ENCODE measurements at places on chromosomes 7 and 10.

- no peak for DNase-seq
Observed at GRCh38 chr10:107425931-107426553, 261.5 kb upstream of the SORCS1 start.

DNA sequence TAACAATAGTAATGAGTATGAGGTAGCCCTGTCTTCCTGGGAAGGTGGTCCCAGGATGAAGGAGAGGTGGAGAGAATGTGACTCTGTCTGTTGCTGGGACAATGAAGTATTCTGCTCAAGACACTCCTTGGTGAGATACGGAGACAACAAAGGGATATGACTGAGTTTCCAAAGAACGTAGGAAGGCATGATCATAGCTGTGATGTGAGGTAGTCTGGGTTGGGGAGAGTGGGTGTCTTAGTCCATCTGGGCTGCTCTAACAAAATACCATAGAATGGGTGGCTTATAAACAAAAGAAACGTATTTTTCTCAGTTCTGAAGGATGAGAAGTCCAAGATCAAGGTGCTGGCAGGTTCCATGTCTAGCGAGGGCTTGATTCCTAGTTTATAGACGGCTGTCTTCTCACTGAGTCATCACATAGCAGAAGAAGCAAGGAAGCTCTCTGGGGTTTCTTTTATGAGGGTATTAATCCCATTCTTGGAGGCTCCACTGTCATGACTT lies 84.9 kb upstream of the RHOBTB1 start:
- no peak for DNase-seq

DNA sequence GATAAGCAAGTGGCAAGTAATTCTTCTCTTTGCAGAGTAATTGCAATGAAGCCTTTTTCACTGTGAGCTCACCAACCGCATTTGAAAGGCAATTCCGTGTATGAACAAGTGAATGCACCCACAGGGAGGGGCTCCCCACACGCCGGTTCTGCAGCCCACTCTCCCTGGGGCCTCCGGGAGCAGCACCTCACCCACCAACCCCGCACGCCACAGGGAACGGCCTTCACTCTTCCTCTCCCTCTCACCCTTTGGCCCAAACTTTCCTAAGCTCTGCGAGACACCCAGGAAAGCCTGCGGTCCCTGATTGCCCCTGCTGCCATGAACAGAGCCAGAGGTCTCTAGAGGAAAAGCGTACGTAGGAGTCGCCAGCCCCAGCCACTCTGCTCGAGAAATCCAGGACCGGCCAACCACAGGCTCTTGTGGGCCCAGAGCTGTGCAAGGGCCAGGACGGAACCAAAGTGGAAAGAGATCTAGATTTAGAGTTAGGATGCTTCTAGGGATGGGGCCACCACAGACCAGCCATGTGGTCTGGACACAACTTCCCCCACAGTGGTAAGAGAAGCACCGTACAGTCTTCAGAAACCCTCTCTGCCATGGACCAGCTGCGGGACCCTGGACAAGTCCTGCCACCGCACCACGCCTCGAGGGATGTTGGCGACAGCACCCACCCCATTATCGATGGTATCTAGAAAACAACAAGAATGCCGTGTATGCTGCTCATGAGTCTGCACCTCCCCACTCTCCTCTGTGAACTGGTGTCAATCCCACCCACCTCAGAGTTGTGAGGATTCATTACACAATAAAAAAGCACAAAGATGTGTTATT lies 3.6 kb downstream of the WDR86 start:
- DNase-seq, result no peak

- DNase-seq, result no peak
Observed at GRCh38 chr10:108638225-108638624, 1285.1 kb downstream of the XPNPEP1 start.

DNA sequence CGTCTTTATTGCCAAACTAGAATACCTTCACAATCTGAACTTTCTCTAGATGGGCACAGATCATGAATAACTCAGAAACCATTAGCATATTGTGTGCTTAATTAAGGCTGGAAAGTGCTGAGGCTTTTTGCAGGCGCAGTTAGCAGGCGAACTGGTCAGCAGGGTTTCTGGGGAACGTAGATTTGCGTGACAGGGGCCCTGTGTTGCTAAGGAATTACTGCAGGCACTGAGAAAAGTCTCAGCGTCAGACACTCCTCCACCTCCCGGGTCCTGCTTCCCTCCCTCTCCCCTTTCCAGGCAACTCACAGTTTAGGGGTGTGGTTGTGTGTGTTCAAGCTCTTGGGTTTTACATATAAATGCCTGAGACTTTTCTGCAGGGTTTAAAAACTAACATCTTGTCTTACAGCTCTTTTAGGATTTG lies 2.2 kb downstream of the MAP3K8 start:
- DNase-seq, result peak; percentile 76

GRCh38 chr7:90923541-90923997 lies 327.4 kb downstream of the CDK14 start:
- DNase-seq, result no peak

DNA sequence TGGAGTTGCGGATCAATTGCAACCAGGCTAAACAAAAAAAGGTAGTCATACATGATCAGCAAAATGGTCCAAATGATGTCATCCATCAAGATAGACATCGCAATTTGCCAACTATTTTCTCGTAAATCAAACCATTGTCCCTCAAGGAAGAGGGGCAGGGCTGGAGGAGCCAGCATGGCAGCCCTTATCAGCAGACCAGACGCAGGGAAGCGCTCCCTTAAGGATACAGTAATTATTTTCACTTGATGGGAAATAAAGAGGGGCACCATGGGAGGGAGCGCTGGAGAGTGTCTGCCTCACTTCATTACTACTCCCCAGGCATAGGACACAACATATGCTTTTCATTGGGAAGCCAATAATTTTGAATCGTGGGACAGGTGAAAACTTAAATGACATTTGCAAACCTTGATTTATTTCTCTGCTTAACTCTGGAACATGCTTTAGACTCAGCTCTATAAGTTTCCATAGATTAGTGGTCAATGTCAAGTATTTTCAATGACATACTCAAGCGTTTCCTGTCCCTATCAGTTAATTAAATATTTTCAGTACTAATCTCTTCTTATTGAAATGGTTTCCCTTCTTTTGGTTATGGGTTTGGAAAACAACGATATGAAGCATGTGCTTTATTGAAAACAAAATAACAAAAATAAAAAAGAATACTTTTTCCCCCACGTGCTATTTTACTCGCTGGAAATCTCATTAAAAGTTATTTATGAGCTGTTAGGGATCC lies 202.4 kb upstream of the HABP2 start:
- no peak for DNase-seq

GRCh38 chr7:123918309-123918708 lies 6.7 kb upstream of the SPAM1 start:
- no peak for DNase-seq

GRCh38 chr7:117780832-117781231 lies 92.4 kb downstream of the CTTNBP2 start:
- no peak for DNase-seq

GRCh38 chr10:63883861-63884260 lies 362.7 kb downstream of the REEP3 start:
- no peak for DNase-seq

DNA sequence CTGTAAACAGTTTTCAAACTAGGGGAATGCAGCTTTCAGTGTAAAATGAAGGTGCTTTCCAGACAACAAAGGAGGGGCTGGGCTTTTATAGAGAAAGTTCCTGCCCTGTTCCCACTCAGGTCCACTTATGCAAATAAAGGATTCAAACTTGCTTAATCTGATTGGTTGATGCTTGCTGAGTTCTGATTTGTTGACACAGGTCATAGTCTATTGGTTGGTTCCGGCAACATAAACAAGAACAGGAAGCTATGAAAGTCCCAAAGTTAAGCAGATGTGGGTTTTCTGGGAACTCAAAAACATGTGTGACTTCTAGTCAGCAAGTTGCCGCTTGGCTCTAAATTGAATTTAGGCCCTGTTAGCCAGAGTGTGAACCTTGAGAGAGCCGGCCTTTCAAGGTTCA lies 194.2 kb upstream of the SVIL start:
- no peak for DNase-seq

Data from erythroblast (primary cell).